ENCODE measurements at places on chromosomes 3 and 15.

DNA sequence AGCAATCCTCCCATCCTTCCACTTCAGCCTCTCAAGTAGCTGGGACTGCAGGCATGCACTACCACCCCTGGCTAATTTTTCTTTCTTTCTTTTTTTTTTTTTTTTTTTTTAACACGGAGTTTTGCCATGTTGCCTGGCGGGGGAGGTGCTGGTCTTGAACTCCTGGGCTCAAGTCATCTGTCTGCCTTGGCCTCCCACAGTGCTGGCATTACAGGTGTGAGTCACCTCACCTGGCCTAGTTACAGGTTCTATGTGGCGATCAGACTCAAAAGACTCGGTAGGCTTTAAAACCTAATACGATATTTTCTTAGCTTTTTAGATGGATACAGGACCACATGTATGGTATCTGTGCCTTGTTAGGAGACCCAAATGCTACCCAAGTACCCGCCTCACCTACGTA lies 14.0 kb upstream of the SLC25A26 start:
- no peak for DNase-seq

DNA sequence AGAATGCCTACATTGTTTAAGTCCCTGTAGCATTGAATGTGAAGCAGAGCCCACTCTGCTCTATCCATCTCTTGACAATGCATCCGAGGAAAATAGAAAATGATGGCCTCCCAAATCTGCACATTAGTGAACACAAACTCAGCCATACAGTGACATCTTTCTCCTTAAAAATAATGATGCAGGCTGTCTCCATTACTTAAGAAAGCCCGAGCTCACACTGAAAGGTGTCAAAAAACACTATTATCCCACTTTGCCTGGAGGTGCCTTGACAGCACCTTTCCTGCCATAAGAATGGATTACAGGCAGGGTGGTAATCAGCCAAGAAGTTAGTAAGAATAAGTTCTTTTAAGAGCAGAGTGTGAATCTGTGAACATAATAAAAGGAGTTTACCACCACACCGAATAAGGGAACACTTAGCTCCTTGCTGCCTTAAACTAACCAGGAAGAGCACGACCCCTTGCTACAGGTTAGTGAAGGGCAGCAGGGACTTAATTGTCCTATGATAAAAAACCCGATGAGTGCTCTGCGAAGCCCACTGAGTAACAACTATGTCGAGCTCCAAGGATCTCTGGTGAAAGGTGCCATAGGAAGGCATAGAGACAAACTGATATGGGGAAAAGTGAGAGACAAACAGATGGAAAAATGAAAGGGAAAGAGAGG lies 123.2 kb upstream of the TUSC7 start:
- no peak for DNase-seq

- DNase-seq, result no peak
Measured at GRCh38 chr15:30943654-30944335, 40.1 kb downstream of the FAN1 start.

GRCh38 chr3:9079676-9080075 lies 116.4 kb upstream of the RAD18 start:
- no peak for DNase-seq

DNA sequence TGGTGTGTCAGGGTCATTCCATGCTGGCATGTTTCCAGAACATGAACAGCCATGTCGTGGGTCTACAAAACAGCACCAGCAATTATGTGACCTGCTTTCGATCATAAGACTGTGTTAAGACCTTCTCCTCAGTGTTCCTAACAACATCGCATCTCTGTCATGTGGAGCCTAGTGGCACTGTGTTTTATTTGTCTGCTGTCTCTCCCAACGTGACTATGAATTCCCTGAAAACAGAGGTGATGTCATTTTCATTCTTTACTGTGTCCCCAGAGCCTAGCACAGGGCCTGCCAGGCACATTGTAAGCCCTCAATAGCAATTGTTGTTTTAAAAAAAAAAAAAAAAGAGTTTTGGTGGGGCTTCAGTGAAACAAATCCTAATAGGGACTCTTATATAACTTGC lies 94.2 kb upstream of the IL12A start:
- no peak for DNase-seq

DNA sequence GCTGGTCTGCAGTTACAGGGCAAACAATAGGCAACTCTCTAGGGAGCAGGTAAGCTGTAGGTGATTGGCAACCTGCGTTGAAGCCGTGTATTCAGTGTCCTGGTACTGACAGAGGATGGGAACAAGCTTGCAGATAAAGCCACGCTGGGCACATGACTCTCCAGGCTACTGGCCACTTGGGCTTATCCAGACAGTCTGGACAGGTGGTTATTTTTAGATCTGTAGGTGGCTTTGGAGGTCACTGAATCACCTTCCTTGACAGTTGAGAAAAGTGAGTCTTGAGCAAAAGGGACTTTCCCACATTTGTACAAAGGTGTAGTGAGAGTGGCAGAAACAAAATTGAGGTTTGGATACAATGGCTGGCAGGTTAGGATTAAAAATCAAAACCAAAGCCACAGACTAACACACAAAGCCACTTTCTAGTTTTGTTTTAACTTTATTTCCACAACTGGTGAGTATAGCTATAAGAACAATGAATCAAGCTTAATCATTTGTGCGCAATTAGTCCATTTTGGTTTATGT lies 22.3 kb upstream of the IL1RAP start:
- no peak for DNase-seq

DNA sequence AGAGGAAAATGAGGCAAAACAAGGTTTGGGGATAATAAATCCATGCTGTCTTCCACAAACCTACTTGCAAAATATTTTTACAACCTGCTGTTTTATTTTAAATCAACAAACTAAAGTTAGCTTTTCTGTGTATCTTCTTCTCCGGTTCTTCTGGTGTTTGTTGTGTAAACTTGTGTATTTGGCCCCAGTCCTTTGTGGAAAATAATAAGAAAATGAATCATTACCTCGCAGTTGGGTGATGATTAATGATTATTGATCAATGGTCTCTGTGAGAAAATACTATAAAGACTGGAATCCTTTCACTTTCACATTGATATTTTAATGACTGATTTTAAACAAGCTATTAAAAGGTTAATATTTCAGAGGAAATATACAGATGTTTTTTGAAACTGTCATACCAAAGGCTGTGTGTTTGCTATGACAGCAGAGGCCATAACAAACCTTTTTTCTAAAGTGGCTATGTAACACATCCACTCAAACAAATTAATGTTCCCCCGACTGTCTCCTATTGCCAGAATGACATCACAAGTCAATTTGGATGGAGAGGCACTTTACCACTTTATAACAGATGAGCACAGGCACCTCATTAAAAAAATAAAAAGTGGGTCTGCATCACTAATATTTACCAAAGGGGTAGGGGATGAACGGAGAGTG lies 152.5 kb downstream of the MEX3B start:
- no peak for DNase-seq

GRCh38 chr15:36594556-36595090 lies 15.2 kb downstream of the CDIN1 start:
- no peak for DNase-seq

DNA sequence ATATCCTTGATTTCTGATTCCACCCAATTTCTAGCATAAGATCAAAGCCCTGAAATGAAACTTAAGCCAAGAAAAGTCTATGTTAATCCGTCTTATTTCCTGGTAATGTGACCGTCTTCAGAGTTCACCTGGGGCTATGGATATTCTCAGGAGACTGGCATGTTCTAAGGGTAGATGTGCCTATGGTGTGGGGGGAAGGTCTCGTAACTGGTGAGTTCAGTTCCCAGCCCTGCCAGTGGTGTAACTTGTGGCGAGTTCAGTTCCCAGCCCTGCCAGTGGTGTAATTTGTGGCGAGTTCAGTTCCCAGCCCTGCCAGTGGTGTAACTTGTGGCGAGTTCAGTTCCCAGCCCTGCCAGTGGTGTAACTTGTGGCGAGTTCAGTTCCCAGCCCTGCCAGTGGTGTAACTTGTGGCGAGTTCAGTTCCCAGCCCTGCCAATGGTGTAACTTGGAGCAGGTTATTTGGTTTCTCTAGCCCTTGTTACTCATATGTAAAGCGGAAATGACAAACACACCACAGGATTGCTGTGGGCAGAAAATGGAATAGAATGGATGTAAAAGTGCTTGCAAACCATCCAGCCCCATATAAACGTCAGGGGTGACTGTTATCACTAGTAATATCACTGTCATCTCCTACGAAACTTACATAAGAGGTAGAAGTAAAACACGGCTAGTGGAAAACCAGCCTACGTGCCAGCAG lies 30.4 kb downstream of the SLC51A start:
- DNase-seq, result no peak

DNA sequence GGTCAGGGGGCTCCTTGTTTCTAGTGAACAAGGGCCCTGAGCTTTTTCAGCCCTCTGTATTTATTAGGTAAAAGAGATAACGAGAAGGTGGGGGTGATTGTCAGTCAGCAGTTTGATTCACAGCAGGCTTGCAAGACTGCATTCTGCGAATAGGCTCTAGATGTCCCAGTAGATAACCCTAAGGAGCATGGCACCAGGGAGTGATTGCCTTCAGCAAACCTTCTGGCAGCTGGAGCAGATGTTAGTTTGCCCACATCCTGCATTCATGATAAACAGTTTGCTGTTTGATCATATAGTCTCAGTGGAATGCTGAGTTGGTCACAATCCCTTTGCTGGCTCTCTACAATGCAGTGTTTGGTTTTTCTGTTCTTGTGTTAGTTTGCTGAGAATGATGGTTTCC lies 161.3 kb upstream of the GADL1 start:
- no peak for DNase-seq

DNA sequence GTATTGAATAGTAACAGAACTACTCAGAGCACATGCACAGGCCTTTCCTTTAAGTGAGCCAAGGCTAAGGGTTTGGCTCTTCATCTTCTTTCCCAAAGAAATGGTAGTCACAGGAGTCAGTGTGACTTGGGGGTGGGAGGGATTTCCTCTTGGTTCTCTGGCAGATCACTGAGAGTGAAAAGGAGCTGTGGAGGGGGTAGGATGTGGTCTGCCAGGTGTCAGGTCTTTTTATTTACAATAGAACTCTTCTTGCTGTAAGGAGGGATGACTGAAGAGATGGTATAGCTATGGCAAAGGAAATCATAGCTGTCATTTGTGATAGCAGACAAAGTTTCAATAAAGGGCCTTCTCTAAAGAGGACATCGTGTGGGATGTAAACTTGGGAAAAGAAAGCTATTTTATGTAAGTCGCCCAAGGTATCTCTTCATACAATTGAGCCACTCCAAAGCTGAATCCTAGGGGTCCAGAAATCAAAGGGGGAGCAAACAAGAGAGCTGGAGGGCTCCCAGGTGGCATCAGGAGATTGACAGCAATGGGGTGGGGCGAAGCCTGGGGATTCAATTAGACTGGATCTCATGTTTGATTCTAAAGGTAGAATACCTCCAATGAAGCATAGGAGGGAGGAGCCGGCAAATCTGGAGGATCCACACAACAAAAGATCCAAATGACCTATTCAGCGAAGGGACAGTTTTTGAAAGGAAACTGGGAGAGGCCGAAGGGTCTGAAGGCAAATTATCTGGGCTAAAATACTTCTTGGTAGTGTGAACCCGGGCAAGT lies 20.0 kb upstream of the CHD2 start:
- DNase-seq, result no peak

DNA sequence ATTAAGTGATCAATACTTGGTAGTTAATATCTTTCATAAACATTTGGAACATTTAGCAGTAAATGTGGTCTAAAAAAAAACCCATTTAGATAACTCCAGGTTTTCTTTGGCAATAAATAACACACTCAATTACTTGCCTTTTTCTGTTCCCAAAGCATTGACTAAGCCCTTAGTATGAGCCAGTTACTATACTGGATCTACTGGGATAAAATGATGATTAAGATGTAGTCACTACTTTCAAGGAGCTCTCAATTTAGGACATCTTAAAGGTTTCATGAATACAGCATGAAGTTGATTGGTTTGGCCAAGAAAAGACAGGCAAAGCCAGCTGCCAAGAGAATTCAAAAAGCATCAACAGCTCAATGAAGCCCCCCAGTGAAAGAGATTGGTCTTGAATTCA lies 250.9 kb downstream of the EPHA3 start:
- DNase-seq, result no peak

DNA sequence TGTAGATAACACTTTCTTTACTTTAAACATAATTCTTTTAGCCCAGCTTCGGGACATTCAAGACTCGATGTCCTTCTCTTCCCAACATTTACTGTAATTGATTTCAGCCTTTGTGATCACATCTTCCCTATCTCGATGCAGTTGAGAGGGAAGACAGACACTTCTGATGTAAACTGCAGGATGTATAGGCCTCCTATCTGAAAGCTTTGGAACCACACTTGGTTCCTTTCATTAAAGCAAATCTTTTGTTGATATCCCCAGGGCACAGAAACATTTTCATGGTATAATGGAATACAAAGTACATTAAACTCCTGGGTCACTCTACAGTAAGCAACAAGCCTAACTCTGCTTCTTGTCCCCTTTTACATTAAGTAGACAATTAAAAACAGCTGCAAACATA lies 6.4 kb downstream of the GRM7 start:
- DNase-seq, result no peak

DNA sequence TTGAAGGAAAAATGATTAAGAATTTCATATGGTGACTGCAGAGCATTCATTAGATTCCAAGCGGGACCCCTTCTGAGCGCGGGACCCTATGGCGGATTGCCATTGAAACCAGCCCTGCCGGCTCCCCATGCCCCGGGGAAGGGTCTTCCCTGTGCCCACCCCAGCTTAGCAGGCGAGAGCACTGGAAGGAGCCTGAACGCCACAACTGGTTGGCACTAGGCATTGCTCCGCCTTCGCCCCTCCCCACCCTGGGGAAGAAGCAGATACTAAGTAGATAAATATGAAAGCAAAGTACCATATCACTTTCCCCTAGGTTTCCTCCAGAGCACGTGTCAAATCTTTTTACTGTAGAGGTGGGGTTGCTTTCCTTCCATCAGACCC lies 70.7 kb downstream of the CYP19A1 start:
- peak; percentile 8 for DNase-seq

DNA sequence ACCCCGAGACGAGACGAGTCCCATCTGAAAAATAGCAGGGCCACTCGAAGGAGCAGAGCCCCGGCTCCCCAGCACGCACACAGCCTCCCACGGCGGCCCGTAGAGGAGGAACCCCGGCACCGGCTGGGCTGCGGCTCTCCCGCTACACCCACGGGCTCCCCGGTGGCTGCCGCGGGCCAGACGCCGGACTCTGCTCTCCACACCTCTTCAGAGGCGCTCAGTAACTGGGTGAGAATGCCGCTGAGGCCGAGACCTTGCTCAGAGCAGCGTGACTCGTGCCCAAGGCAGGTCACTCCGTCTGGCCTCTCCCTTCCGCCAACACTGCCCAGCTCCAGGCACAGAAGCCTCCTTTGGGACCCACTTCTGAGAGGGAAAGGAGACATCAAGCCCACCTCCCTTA lies 34.4 kb downstream of the TNK2 start:
- DNase-seq, result no peak

GRCh38 chr3:109109574-109109973 lies 8.4 kb downstream of the MORC1 start:
- no peak for DNase-seq

DNA sequence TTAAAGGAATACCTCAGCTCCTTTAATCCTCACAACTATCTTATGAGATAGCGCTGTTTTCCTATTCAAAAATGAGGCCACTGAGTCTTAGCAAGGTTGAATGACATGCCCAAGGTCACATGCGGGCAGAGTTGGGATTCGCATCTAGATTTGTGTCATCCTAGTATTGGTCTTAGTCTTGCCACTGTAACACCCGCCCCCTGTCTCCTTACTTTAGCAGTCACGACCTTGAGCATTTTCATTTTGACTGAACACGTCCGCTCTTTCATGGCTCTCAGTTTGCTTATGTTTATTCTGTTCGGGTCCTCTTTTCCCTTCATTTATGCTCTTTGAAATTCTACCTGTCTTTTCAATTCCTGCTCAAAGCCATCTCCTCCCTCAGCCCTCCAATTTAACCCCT lies 112.5 kb upstream of the CADPS start:
- no peak for DNase-seq

GRCh38 chr3:13110678-13111116 lies 37.5 kb upstream of the IQSEC1 start:
- no peak for DNase-seq
